Fibroblast of skin of abdomen (primary cell): ENCODE measurements at places on chromosomes 7 and 10.

DNA sequence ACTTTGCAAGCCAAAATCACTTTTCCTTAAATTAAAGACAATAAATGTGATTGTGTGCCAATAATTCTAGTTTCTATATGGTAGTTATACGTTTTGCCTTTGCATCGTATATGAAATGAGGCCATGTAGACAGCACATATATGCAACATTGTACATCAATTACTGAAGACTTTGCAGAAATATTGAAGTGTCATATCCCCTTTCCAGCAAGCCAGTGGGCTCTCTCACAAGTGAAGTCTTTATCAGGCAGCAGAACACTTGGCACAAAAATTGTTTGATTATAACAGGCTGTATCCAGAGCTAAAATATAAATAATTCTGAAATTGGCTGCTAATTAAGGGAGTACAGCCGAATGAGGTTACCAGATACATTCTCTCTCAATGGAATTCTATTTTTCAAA, 588.6 kb upstream of the SEMA3D start:
- no peak for DNase-seq

- DNase-seq, result peak; percentile 81
Measured at GRCh38 chr7:15801551-15801950, 115.1 kb upstream of the MEOX2 start.

DNA sequence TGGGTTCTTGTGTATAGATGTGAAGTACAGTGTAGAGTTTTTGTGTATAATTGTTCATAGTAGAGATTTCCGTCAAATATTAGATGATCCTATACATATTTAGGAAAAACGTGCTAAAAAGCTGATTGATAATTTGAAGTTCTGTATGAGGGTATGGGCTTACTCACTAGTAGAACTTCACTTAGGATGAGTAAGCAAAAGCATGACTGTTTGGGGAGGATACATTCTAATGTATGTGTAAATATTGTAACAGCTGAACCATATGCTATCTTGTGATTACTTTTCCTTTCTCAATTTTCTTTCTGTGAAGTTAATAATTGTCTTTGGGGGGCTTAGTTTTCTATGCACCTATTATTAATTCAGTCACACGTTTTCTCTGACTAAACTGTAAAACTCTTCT, 53.2 kb upstream of the PDK4 start:
- no peak for DNase-seq

GRCh38 chr7:26686448-26686981, 177.9 kb downstream of the SKAP2 start:
- DNase-seq, result peak; percentile 80

DNA sequence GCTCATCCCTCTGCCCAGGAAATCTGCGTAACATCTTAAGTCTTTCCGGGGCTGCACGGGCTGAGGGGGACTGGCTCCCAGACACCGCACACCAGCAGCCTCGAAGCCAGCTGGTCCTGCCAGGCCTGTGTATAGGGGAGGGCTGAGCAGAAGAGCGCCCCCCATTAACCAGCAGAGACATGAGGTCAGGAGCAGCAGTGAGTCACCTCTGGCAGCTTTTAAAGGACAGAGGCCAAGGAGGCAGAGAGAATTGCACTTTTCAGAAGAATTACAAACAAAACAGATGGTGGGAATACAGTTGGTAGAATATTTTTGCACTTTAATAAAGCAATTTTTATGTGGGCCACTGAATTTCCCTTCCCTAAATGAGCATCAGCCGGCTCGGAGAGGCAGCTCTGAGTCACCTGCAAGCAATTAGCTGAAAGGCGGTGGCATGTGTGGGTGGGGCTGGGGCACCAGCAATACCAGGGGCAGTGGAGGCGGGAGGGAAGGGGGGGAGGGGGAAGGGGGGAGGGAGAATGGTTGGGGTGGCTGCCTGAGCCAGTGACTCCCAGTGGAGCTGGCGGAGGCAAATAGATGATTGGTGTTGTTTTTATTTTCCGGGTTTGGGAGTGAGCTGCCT, 39.1 kb downstream of the GOLGA7B start:
- DNase-seq, result peak; percentile 43

GRCh38 chr7:92669616-92670165, 79.5 kb upstream of the FAM133B start:
- DNase-seq, result no peak

DNA sequence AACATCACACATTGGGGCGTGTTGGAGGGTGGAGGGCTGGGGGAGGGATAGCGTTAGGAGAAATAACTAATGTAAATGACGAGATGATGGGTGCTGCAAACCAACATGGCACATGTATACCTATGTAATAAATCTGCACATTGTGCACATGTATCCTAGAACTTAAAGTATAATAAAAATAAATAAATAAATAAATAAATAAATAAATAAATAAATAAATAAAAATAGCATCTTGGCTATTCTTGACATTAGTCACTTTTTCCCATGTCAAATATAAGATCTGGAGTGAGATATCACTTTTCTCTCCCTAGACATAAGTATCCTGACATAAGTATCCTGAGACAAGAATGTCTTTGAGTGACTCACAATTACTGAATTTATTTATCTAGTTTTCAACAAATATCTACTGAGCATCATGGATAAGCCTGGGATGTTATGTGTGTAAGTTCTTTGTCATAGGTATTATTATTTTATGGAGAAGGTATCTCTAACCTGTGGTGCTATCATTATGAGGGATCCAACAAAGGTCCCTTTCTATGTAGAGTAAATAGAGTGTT, 691.3 kb downstream of the SORCS1 start:
- DNase-seq, result no peak

GRCh38 chr10:6719561-6719960, 139.5 kb upstream of the PRKCQ start:
- DNase-seq, result no peak

- no peak for DNase-seq
Measured at GRCh38 chr7:158945519-158945918, 89.2 kb downstream of the DYNC2I1 start.

- DNase-seq, result no peak
Measured at GRCh38 chr7:130398526-130399090, 18.3 kb downstream of the CPA1 start.

- no peak for DNase-seq
Measured at GRCh38 chr10:22710139-22710745, 4.1 kb downstream of the PIP4K2A start.

DNA sequence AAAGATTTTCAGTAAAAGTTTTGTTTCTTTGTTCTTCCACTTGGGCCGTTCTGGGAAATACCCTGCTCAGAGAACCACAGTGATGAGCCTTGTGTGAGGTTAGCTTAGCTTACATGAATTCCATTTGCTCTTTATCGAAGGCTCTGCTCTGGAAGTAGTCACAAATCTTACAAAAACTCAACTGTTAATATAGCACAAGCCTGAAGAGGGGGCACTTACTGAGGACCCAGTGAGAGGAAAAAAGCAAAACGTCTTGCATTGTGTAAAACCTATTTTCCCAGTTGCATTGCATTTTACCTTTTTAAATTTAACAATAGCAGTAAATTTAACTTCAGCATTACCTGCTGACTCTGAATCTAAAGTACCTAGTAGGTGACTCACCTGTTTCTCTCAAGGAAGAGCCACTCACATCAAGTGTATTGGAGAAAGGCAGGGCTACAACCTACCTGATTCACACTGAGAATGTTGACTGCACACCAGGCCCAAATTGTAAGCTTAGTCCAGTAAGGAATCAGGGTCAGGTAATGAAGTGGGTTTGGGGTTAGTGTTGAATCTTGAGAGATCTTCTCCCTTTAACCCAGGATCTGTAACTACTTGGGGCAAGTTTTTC, 42.3 kb downstream of the PPP1R17 start:
- no peak for DNase-seq

GRCh38 chr10:119613741-119614140, 17.0 kb upstream of the TIAL1 start:
- DNase-seq, result no peak

DNA sequence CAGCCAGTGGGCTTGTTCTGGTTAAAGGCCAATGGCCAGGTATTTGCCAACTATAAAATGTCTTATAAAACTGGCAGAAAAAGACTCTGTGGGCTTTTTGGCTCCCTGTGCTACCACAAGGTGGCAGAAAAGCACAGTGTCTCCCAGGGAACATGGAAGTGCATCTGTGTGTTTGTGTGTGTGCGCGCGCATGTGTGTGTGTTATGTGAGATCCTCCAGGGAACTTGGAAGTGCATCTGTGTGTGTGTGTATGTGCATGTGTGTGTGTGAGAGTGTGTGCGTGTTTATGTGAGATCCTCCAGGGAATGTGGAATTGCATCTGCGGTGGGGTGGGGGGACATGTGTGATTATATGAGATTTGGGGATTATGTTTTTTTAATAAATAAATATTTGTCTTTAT, 30.2 kb upstream of the ABI1 start:
- peak; percentile 52 for DNase-seq

DNA sequence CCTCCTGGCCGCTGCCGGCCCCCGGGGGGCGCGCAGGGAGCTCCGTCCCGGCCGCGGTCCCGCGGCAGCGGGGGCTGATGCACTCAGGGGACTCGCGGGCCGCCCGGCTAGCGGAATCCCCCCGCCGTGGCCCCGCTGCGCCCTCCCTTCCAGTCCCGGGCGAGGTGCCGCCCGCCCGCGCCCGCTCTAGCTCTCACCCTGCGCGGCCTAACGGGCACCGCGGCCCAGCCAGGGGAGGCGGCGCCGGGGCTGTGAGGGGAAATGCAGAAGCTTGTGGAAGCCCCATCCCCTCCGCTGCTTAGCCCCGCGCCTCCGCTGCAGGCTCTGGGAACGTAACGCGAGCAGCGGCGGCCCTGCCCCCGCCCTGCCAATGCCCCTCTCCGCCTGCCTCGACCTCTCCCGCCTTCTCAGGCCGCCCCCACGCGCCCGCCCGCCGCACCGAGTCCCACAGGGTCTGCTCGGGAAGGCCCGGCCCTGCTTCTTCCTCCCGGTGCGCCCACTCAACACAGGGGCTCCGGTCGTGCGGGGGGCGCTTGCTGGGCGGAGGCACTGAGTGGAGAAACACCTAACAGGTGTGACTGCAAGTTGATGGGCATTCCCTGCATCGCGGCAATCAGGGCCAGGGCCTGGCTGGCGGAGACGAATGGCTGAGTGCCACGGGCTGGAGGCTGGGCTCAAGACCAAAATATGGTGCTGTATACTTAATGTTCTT, 384 bp upstream of the TMEM229A start:
- DNase-seq, result no peak

DNA sequence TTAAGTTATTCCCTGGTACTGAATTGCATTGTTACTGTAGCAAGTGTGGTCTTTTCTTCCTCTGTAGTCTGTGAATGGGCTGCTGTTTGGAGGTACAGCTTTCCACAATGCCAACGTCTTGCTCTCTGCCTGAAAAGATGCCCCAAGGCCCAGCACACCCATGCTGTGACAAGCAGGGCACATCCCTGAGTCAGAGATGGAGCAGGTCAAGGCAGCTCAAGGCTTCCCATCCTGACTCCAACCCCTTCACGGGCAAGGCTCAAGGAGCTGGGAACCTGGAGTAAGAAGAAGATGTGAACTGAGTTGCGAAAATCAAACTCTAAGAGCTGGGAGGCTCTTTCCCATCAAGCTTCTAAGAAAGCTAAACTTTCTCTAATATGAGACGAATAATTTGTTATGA, 27.2 kb downstream of the SVIL start:
- no peak for DNase-seq

GRCh38 chr7:81725812-81726127, 44.1 kb downstream of the HGF start:
- peak; percentile 95 for DNase-seq

DNA sequence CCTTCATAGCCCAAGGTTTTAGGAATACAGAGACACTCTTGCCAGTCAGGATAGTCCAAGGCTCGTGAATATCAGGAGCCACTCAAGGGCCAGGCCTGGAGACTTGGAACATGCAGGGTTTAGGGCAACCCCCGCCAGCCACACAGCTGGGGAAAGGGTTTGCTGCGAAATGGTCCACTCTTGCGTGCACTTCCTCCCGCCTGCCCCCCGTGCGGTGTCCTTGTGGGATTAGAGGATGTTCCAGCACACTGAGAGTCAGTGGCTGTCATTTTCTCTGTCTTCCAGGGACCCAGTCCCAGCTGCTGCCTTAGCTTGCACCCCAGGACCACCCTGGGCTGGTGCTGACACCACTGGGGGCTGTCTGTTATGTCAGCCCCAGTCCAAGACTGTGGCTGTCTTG, 38.5 kb downstream of the POR start:
- no peak for DNase-seq

DNA sequence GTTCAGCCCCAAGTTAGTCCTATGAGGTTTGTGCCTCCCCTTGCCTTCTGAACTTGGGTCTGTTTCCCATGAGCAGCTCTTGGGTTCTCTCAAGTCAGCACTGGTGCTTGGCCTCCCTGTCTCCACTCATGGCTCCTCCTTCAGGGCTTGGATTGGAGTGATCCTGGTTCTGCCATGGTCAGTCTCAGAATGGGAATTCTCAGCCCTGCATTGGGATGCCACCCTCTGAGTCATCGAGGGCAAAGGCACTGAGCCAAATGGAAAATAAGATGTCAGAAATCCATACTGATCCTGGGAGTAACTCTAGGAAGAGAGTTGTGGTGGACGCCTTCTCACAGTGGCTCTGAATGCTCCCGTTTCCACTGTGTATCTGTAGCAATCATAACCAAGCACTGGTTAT, 233.4 kb upstream of the HABP2 start:
- no peak for DNase-seq

- DNase-seq, result peak; percentile 61
Measured at GRCh38 chr10:29857843-29858701, 201.3 kb downstream of the JCAD start.

DNA sequence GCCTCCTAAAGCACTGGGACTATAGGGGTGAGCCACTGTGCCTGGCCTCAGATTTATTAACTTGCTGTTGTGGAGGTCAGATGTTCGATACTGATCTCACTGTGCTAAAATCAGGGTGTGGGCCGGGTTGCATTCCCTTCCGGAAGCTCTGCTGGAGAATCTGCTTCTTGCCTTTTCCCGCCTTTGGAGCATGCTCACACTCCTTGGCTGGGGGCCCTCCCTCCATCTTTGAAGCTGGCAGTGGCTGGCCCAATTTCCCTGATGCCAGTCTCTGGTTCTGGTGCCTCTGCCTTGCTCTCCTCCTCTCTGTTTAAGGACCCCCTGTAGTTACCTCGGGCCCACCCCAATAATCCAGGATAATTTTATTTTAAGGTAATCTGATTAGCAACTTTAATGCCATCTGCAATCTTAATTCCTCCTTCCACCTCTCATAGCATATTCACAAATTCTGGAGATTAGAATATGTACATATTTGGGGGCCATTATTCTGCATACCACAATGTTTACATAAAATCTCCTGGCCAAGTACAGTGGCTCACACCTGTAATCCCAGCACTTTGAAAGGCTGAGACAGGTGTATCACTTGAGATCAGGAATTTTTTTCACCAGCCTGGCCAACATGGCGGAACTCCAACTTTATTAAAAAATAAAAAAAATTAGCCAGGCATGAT, 7.9 kb upstream of the PITRM1 start:
- no peak for DNase-seq

GRCh38 chr10:76285515-76285914, 854.1 kb downstream of the LRMDA start:
- no peak for DNase-seq

DNA sequence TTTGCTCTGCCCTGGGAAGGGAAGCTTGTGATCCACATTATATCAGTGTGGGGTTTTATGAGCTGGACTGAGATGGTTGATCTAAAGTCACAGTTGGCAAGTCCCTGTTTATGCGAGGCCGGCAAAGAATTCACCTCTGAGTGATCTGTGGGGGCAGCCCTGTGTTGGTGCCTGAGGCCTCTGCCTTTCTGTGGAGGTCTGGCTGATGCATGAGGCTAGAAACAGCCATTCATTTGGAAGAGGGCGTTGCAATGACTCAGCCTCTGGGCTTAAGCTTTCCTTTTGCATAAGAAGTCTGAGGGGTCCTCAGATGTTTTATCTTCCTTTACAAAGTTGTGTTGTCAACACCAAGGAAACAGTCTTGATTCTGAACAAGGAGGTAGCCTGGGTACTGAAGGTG, 126.9 kb downstream of the MGMT start:
- DNase-seq, result no peak
